HuH-7.5 (cell line): ENCODE measurements at places on chromosomes 1 and 21.

GRCh38 chr1:154720328-154721297 lies 112.6 kb upstream of the ADAR start:
- DNase-seq, result no peak

DNA sequence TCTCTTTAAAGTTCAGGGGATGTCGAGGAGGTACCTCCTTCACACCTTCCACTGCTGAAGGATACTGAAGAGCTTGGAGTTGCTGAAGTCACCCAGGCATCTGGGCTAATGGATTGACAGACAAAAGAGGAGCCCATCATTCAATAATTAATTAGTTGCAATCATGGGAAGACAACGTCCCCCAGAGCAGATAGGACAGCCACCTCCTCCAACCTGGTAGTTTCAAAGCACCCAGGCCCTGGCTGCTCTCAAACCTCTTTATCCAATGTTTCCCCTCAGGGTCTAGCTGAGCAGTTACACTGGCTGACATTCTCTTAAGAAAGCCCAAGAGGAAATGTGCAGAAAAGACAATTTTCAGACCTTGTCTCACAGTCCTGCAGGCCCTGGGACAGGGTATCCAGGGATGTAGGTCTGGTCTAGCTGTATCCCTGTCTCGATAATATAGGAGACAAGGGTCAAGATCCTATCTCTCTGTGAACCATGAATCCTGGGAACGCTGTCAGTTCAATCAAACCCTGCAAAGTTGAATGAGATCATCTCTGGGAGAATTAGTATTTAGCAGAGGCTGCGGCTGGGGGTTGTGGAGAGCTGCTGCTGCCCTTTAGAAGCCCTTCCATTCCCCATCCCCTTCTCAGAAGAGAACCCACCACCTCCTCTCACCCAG lies 1.1 kb downstream of the TSPAN2 start:
- no peak for DNase-seq

DNA sequence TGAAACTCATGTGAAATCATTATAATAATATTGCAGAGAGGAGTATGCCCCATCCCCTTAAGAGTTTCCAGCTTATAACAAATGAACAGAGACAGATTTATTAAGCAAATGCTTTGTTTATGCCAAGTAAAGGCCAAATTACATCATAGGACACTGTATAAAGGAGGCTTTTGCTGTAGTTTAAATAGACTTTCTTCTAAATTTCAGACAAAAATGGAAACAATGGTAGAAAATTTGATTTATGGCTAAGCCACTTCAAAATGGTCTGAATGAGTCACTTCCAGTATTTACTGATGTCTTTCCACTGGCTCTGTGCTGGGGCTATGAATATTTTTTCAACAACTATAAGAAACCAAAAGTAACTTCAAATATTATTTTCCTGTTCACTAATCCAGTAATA lies 81.1 kb upstream of the ST6GALNAC5 start:
- DNase-seq, result no peak

GRCh38 chr1:115748401-115749150 lies 19.9 kb downstream of the CASQ2 start:
- DNase-seq, result no peak

DNA sequence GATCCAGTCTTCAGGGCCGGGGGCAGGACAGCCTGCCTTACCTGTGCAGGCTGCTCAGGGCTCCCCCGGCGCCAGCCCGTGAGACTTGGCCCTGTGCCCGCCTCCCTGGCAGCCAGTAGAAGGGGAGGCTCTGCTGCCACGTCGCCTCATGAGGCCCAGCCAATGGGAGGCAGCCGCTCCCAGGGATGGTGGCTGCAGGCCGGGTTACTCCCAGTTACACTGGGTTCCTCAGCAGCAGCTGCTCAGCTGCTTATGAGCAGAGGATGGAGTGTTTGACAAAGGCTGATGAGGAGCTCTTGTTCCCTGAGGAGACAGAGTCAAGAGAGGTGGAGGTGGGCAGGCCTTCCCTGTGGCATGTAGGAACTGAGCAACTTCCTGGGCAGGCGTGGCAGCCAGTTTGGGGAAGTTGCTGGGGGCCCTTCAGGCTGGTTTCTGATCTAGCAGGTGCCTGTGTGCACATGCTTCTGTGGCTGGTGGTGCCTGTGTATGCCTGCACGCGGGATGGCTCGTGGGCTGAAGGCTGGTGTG lies 5.5 kb downstream of the MFSD2A start:
- no peak for DNase-seq

DNA sequence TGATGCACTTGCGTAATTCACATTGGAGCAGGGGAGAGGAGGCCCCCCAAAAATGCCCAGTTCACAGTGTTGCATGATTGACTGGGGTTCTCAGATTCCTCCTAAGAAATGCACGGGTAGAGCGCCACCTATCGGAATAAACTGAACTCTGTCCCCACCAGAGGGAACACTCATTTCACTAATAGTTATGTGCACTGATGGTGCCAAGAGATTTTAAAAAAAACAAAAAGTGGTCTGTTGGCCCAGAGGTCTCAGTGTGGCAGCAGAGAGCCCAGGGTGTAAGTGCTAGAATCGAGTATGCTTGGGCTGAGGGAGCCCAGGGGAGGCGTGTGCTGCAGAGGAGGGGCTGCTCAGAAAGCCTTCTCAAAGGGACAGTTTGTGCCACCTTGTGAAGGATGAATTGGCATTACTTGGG lies 6.9 kb downstream of the PINK1 start:
- peak; percentile 57 for DNase-seq

DNA sequence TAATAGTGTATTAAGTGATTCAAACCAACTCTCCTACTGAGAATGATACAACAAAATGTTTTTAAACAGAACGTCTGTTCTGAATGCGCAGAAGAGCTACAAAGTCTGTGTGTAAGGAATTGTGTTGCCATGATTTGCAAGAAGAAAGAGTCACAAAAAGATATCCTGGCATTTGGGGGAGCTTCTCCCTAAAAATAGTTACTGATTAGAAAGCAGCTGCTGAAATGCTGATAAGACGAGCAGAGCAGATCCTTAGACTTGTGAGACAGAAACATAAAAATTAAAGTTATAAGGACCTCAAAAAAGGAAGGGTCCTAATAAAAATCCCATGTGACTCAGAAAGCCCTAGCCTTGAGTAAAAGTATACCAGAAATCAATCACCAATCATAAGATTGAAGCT lies 54.9 kb upstream of the CRB1 start:
- no peak for DNase-seq

GRCh38 chr1:200359610-200360163 lies 50.1 kb downstream of the ZNF281 start:
- no peak for DNase-seq

DNA sequence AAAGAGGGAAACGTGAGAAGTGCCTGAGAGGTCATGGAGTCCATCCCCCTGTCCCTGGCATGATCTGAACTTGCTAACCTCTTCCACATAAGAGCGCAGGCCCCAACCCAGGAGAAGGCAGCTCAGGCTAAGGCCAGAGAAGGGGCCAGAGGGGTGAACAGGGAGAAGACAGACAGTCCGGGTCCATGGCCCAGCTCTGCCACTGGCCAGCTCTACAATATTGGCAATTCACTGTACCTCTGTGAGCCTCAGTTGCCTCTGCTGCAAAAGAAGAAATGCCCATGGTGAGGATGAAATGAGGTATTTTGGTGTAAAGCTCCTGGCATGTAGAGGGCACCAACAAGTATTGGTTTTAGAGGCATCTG lies 72.3 kb downstream of the CAMK2N1 start:
- no peak for DNase-seq

GRCh38 chr1:113770031-113770430 lies 10.7 kb upstream of the PHTF1 start:
- DNase-seq, result no peak

DNA sequence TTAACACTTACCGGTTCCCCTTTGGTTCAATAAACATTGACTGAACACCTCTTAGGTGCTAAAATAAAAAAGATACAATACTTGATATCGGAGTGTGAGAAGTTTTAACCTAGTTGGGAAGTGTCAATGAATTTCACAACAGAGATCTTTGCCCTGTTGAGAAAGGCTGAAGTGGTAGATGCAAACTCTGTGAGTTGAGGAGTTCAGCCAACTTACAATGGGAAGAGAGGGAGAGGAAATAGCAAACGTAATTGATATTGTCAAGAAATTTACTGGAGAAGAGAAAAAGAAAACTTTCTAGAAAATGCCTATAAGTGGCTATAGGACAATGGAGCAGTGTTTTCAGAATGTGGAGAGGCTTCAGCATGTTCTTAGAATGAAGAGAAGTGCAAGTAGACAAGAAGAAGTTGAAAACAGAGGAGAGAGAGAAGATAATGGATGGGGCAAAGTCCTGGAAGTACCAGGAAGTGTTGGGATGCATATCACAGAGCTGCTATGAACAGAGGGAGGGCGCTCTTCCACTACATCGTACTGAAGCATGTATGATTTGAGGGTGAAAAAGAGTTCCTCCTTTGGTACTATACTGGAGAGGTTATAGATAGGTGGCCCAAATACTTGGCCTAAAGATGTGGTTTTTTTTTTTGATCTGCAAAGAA lies 48.9 kb downstream of the MEF2D start:
- no peak for DNase-seq

GRCh38 chr1:229619614-229620013 lies 6.3 kb downstream of the TAF5L start:
- DNase-seq, result no peak

DNA sequence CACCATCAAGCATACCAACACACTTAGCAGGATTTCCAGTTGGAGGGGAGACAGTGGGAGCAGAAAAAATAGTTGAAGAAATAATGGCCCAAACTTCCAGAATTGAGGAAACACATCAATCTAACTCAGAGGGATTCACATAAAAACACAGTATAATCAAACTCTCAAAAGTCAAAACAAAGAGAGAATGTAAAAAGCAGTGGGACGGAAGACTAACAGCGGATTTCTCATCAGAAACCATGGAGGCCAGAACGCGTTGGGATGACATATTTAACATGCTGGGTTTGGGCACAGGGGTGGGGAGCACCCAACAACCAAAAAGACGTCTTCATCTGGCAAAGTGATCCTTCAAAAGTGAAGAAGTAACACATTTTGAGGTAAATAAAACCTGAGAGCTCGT lies 7.0 kb upstream of the KRTAP10-9 start:
- no peak for DNase-seq

- DNase-seq, result peak; percentile 45
Measured at GRCh38 chr1:223531742-223532341, 133.7 kb downstream of the CAPN8 start.

GRCh38 chr1:176878750-176879536 lies 285.6 kb downstream of the ASTN1 start:
- DNase-seq, result no peak

DNA sequence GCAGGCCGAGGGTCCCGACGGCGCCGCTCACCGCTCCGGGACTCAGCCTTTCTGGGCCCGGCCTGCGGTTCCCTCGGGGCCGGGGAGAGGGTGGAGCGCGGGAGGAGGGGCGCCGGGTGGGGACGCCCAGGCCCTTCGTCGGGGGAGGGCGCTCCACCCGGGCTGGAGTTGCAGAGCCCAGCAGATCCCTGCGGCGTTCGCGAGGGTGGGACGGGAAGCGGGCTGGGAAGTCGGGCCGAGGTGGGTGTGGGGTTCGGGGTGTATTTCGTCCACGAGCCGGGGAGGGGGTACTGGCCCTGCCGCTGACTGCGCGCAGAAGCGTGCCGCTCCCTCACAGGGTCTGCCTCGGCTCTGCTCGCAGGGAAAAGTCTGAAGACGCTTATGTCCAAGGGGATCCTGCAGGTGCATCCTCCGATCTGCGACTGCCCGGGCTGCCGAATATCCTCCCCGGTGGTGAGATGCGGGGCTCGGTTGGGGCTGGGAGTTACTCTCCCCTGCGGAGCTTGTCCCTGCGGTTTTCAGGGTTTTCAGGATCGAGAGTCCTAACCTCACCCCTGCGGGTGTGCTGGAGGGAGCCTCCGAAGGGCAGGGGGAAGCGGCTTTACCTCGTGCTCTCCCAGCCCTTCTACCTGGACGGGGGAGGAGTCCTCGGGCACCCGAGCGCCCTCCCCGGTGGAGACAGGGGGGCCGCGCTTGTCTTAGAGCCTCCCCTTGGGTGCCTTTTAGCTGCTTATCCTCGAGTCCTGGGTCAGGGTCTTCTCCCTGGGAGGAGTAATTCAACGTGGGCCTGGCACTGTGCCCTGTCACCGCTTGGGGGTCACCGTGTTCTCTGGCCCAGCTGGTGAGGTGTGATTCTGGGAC lies 2.1 kb downstream of the SAMD11 start:
- peak; percentile 93 for DNase-seq

GRCh38 chr1:186550832-186551231 lies 89.9 kb upstream of the PDC start:
- DNase-seq, result no peak

GRCh38 chr1:235923466-235924021 lies 56.8 kb upstream of the LYST start:
- DNase-seq, result no peak

DNA sequence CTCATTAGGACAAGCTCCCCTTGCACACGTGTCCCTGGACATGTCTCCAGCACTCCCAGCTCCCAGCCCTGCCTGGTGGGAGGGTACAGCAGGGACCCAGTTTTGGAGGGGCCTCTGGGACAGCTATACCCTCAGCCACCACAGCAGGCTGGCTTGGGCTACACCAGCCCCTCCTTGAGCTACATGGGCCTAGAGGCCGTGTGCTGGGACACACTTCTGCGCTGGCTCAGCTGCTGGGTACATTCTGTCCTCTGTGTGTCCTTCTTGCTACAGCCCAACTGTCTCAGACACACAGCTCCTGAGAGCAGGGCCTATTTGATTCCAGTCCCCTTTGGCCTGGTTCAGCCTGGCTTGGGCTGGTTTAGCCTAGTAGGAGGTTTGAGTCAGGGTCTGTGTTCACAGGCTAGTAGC lies 26.7 kb downstream of the DMAP1 start:
- no peak for DNase-seq

- DNase-seq, result no peak
Measured at GRCh38 chr1:64514197-64514765, 44.4 kb downstream of the CACHD1 start.

DNA sequence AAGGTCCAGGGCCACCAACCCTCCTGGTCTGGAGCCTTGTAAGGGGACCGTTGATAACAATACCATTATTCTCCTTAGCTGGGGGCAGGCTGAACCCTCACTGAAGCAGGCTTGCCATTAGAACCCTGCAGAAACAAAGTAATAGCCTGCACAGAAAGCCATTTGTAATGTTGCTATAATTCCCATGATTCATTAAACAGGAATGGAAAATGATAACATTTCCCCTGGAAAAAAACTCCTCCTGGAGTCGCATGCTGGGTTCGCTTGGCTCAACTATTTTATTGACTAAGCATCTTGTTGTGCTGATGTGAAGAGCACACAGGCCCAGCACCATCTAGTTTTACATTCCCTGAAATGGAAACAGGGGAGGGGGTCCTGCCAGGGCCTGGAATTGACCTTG lies 155.6 kb upstream of the CSF3R start:
- DNase-seq, result no peak

- no peak for DNase-seq
Measured at GRCh38 chr1:32606565-32607371, 43.6 kb downstream of the ZBTB8OS start.

- no peak for DNase-seq
Measured at GRCh38 chr1:43065616-43066399, 106.3 kb downstream of the EBNA1BP2 start.

GRCh38 chr1:172834609-172835008 lies 175.7 kb downstream of the FASLG start:
- DNase-seq, result no peak
